ENCODE measurements at places on chromosomes 6 and 20. TPM values are rescaled to one million over a fixed set of nuclear protein-coding genes. Genes with fewer than 3 reads are reported as not detected.

GRCh38 chr20:17197041-17197440 is 29.8 kb upstream of the PCSK2 start:
- DNase-seq: no peak

The PXDC1 gene
- 43.9 TPM for total RNA-seq

GRCh38 chr6:47595785-47596184 is 102.6 kb upstream of the ADGRF4 start:
- no peak for DNase-seq

The PBOV1 gene
- total RNA-seq: not detected

DNA sequence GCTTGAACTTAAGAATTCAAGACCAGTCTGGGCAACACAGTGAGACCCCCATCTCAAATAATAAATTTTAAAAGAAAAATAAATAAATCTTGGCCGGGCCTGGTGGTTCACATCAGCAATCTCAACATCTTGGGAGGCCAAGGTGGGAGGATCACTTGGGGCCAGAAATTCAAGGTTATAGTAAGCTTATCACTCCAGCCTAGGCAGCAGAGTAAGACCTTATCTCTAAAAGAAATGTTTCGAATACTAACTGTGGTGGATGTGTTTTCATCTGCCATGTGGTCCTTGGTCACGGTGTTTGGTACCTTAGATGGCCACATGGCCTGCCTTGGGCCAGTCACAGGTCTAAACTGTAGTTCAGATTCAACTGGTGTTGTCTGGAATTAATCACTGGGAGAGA is 5.8 kb downstream of the UBE2C start:
- no peak for DNase-seq

- no peak for DNase-seq
Observed at GRCh38 chr6:34538581-34538980, 17.5 kb downstream of the SPDEF start.

DNA sequence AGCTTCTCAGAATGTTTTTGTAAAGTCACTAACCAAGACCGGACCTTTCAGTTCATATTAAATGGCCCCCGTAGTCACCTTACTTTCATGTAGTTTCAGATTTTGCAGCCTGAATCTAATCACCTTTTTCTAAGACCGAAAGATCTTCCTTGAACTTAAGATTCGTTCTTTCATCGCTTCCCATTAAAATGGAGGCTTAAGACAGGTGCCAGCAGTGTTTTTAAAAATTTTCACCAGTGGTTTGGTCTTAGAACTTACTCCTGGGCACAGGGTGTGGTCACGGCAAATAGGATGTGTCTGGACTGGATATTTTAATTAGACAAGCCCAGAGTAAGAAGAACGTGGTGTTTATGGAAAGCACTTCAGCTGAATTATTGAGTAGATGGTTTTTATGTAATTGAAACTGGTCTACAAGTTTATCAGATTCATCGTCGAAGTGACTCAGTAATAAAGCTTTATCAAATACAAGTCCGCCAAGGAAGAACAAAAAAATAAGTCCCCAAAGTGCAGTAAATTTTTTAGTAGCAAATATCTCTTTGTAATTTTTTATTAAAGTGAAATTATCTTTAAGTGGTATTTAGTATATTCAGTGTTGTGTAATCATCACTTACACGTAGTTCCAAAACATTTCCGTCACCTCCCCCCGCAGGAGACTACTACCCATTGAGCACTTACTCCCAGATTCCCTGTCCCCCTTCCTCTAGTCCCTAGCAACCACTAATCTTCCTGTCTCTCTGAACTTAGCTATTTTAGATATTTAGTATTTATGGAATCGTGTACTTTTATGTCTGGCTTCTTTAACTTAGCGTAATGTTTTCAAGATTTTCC is 868 bp downstream of the SRSF3 start:
- DNase-seq: no peak

All from right cardiac atrium (tissue), 5 donors.